ENCODE measurements at places on chromosomes 13 and 19. TPM values are rescaled to one million over a fixed set of nuclear protein-coding genes. Genes with fewer than 3 reads are reported as not detected.

The MYBPC2 gene
- total RNA-seq, result 0.50 TPM

The POU4F1 gene
- 1.4 TPM for total RNA-seq

The PNMA8A gene
- total RNA-seq, result not detected

The LILRA6 gene
- not detected for total RNA-seq

The LYPD3 gene
- not detected for total RNA-seq

The TRPC4 gene
- not detected for total RNA-seq

The CEP89 gene
- 18.5 TPM for total RNA-seq

The ZNF177 gene
- 0.86 TPM for total RNA-seq

The CD209 gene
- total RNA-seq, result not detected

The C5AR1 gene
- 7.6 TPM for total RNA-seq

The TNFSF13B gene
- total RNA-seq, result 4.0 TPM

GRCh38 chr19:32022731-32023563, 322.5 kb upstream of the ZNF507 start:
- no peaks in the 10 kb centered on the region for H3K36me3 ChIP-seq
- DNase-seq, result no peak
- H3K4me1 ChIP-seq, result peaks cover 3% of the 10 kb centered on the region
- peaks cover 25% of the 10 kb centered on the region for H3K27me3 ChIP-seq

- H3K36me3 ChIP-seq, result no peaks in the 10 kb centered on the region
- H3K27me3 ChIP-seq, result peaks cover 27% of the 10 kb centered on the region
- peak overlapping the region; percentile 95 for H3K4me3 ChIP-seq
- peak overlapping the region; percentile 62 for H3K27ac ChIP-seq
- peaks cover 24% of the 10 kb centered on the region for H3K4me1 ChIP-seq
Measured at GRCh38 chr19:6108721-6109633, 1.3 kb downstream of the RFX2 start.

DNA sequence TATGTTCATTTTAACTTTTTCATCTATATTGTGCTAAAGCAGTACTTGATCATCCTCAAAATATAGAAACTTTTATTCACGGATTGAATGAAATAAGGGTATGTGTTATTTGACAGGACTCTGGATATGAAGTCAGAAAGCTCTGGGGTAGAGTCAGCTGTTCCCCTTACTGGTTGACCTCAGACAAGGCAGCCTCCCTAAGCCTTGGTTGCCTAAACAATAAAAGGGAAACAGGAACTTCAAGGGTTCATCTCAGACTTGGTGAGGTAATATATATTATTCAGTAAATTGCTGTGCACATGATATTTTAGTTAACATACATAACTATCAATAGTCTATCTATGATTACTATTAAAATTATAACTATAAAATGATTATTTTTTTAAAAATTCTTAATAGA, 13.6 kb downstream of the POLR1D start:
- H3K27me3 ChIP-seq, result no peaks in the 10 kb centered on the region
- peaks cover 8% of the 10 kb centered on the region for H3K36me3 ChIP-seq
- peaks cover 29% of the 10 kb centered on the region for H3K4me1 ChIP-seq
- DNase-seq, result no peak

- no peaks in the 10 kb centered on the region for H3K27me3 ChIP-seq
- H3K4me3 ChIP-seq, result no peak overlapping the region
- no peak overlapping the region for H3K27ac ChIP-seq
- H3K4me1 ChIP-seq, result no peaks in the 10 kb centered on the region
- H3K36me3 ChIP-seq, result no peaks in the 10 kb centered on the region
Measured at GRCh38 chr13:65917731-65918130, 1312.4 kb downstream of the PCDH9 start.

- no peak overlapping the region for H3K27ac ChIP-seq
- H3K4me3 ChIP-seq, result no peak overlapping the region
- peaks cover 13% of the 10 kb centered on the region for H3K27me3 ChIP-seq
- no peaks in the 10 kb centered on the region for H3K4me1 ChIP-seq
Measured at GRCh38 chr13:99883805-99884204, 87.8 kb downstream of the ZIC5 start.

GRCh38 chr13:86282442-86282841, 483.2 kb upstream of the SLITRK6 start:
- DNase-seq, result no peak
- no peaks in the 10 kb centered on the region for H3K36me3 ChIP-seq
- H3K27ac ChIP-seq, result no peak overlapping the region
- H3K4me3 ChIP-seq, result no peak overlapping the region

GRCh38 chr19:48393559-48394330, at the start of gene GRIN2D:
Gene GRIN2D (plus strand): TSS chr19:48393668. CDS start chr19:48398393, 4,725 bp downstream.
- H3K4me3 ChIP-seq, result peak within 1 kb of the TSS; percentile 38
- peaks cover 30% of the 10 kb centered on the region for H3K4me1 ChIP-seq
- DNase-seq, result no peak

- H3K36me3 ChIP-seq, result no peaks in the 10 kb centered on the region
- H3K4me1 ChIP-seq, result peaks cover 11% of the 10 kb centered on the region
- H3K27ac ChIP-seq, result peak overlapping the region; percentile 93
- H3K4me3 ChIP-seq, result peak overlapping the region; percentile 89
Measured at GRCh38 chr19:48363500-48363809, 285 bp downstream of the TMEM143 start.

DNA sequence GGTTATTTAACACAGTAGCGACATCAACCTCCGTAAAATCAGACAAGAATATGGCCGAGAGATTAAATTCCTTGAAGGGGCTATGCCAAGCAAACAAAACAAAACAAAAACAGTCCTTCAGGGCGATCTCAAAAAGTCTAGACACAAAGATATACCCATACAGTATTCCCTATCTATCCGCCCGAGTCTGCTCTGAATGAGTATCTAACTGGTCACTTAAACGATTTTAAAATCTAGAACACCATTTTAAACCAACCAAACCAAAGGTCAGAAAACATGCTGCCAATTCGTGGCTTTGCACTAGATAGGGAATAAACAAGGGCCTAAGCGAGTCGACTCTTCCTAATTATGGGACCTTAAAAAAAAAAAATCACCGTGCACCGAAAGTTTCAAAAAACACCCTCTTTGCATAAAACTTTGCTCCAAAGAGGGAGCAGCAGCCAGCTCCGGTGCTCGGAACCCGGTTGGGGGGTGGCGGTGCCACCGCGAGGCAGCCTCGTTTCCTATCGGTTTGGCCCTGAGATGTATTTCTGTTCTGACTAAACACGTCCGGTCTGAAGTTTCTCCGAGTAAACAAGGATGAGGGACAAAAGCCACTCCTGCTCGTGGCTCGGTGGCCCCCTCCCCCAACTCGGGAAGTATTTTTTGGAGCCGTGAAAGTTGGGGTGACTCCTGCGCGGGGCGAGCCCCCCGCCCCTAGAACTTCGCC, 1.8 kb downstream of the HMGB1 start:
- H3K27me3 ChIP-seq, result no peaks in the 10 kb centered on the region
- peak overlapping the region; percentile 86 for H3K4me3 ChIP-seq
- peaks cover 25% of the 10 kb centered on the region for H3K4me1 ChIP-seq
- peak; percentile 82 for DNase-seq
- H3K27ac ChIP-seq, result peak overlapping the region; percentile 98
- H3K36me3 ChIP-seq, result peaks cover 30% of the 10 kb centered on the region

DNA sequence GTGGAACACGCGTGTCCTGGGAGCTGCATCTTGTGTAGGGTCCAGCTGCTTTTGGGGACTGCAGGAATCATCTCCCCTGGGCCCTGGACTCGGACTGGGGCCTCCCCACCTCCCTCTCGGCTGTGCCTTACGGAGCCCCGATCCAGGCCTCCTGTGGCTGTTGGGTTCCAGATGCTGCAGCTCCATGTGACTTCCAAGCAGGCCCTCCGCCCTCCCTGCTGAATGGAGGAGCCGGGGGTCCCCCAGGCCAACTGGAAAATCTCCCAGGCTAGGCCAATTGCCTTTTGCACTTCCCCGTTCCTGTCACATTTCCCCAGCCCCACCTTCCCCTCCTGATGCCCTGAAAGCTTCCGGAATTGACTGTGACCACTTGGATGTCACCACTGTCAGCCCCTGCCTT, 6.2 kb upstream of the PGLS start:
- DNase-seq, result no peak
- peaks cover 16% of the 10 kb centered on the region for H3K4me1 ChIP-seq
- H3K27ac ChIP-seq, result no peak overlapping the region
- H3K27me3 ChIP-seq, result no peaks in the 10 kb centered on the region

DNA sequence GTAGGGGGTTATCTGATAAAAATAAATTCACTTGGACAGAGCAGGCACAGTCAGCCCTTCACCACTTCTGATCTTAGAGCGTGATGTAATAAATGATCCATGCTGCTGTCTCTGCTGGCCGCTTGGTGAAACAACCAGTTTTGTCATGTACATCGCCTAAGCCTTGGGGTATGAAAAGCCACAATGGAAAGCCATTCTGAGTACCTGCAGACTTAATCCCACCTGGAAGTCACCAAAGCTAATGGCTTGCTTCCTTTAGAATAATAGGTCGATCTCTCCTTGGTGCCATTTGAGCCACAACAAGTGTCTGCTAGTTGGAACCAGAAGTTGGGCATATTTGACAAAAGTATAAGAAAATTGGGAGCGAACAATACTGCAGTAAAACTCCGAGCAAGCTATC, 1649.7 kb upstream of the SPRY2 start:
- H3K27me3 ChIP-seq, result no peaks in the 10 kb centered on the region
- H3K4me1 ChIP-seq, result no peaks in the 10 kb centered on the region
- DNase-seq, result no peak
- H3K27ac ChIP-seq, result no peak overlapping the region
- peaks cover 5% of the 10 kb centered on the region for H3K36me3 ChIP-seq
- no peak overlapping the region for H3K4me3 ChIP-seq

DNA sequence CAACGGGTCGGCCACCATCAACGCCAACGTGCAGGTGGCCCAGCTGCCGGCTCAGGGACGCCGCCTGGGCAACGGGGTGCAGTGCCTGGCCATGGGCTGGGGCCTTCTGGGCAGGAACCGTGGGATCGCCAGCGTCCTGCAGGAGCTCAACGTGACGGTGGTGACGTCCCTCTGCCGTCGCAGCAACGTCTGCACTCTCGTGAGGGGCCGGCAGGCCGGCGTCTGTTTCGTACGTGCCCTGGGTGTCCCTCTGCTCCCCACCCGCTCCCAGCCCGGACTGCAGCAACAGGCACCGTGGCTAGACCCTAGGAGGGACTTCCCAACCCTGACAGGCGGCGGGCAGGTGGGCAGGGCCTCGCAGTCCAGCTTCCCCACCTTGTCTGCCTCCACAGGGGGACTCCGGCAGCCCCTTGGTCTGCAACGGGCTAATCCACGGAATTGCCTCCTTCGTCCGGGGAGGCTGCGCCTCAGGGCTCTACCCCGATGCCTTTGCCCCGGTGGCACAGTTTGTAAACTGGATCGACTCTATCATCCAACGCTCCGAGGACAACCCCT, 3.5 kb downstream of the ELANE start:
- no peak overlapping the region for H3K4me3 ChIP-seq
- no peaks in the 10 kb centered on the region for H3K4me1 ChIP-seq
- H3K27ac ChIP-seq, result no peak overlapping the region
- no peaks in the 10 kb centered on the region for H3K36me3 ChIP-seq

DNA sequence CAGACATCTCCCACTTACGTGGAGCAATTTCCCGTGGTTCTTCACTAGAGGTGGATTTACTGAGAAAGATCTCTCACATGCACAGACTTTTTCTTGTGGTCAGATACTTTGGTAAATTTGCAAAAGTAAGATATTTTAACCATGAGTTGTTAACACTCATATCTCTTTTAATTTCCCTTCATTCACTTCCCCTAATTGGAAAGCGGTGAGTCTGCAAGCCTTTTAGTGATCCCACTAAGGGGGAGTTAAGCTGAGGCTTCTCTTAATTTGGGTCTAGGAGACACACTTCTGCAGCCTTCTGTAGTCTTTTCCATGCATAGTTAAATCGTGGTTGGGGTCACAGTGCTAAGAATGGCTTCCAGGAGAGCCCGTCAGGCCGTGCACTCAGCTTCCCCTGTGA, 30.7 kb upstream of the SERPINE3 start:
- no peak overlapping the region for H3K4me3 ChIP-seq
- no peak overlapping the region for H3K27ac ChIP-seq
- no peak for DNase-seq
- H3K4me1 ChIP-seq, result no peaks in the 10 kb centered on the region
- peaks cover 11% of the 10 kb centered on the region for H3K27me3 ChIP-seq

- no peaks in the 10 kb centered on the region for H3K36me3 ChIP-seq
- DNase-seq, result no peak
- peaks cover 47% of the 10 kb centered on the region for H3K4me1 ChIP-seq
Measured at GRCh38 chr13:21033212-21033840, 28.1 kb downstream of the LATS2 start.

DNA sequence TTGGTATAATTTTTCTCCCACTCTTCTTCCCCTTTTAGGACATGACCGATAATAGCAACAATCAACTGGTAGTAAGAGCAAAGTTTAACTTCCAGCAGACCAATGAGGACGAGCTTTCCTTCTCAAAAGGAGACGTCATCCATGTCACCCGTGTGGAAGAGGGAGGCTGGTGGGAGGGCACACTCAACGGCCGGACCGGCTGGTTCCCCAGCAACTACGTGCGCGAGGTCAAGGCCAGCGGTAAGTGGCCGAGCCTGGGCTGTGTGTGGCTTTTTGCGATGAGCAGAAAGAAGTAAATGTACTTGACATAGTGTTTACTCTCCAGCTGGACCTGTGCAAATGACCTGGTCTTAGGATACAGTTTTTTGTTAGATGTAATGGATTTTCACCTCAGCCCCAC, 102.5 kb downstream of the ARHGEF7 start:
- DNase-seq, result no peak
- H3K4me1 ChIP-seq, result peaks cover 44% of the 10 kb centered on the region
- no peak overlapping the region for H3K4me3 ChIP-seq

- peaks cover 13% of the 10 kb centered on the region for H3K27me3 ChIP-seq
- no peak for DNase-seq
- no peaks in the 10 kb centered on the region for H3K36me3 ChIP-seq
- H3K4me3 ChIP-seq, result no peak overlapping the region
Measured at GRCh38 chr19:45218426-45218825, 26.8 kb downstream of the EXOC3L2 start.

- no peak for DNase-seq
- no peak overlapping the region for H3K4me3 ChIP-seq
Measured at GRCh38 chr19:53581871-53582279, 43.9 kb downstream of the ZNF331 start.

DNA sequence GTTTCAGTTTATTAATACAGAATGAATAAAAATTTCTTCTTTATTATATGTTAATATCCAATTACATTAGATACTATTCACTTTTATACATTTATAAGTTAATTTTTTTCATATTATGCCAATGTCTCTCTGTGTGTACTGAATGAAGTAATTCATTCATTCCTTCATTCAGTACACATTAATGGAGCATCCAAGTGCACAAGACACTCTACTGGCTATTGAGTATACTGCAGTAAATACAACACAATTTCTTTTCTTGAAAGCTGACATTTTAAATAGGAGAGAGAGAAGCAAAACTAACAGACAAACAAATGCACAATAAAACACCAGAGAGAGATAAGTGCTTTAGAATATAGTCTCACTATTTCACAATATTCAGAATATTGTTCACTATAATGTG, 1038.3 kb upstream of the SPRY2 start:
- H3K4me1 ChIP-seq, result no peaks in the 10 kb centered on the region
- no peaks in the 10 kb centered on the region for H3K27me3 ChIP-seq
- H3K36me3 ChIP-seq, result no peaks in the 10 kb centered on the region
- no peak overlapping the region for H3K27ac ChIP-seq

- no peak overlapping the region for H3K27ac ChIP-seq
- H3K27me3 ChIP-seq, result no peaks in the 10 kb centered on the region
Measured at GRCh38 chr13:35714588-35715377, 238.3 kb upstream of the MAB21L1 start.
